ENCODE measurements at places on chromosomes 4 and X.

GRCh38 chr4:86367577-86367976, 7.7 kb upstream of the MAPK10 start:
- DNase-seq = no peak

DNA sequence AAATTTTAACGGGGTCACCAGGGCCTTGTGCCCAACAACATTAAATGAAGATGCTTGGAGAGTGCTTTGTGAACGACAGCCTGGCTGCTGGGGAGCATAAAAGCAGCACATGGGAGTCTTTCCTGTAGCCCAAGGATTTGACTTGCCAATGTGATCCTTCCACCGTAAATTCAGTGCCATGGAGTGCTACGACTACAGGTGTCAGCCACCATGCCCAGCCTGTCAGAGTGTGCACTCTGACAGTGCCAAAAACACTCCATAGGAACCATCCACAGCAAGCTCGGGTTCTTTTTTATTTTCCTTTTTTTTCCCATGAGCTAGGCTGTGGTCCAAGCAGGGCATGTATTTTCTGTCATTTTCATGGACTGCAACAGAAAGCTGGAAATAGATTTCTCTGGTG, 156.9 kb downstream of the NLGN4X start:
- DNase-seq = no peak

GRCh38 chr4:84973856-84974255, 7.4 kb upstream of the WDFY3 start:
- no peak for DNase-seq

GRCh38 chr4:69078852-69079251, 17.4 kb upstream of the UGT2B7 start:
- DNase-seq = no peak

- no peak for DNase-seq
Measured at GRCh38 chr4:48813964-48814363, 16.9 kb upstream of the OCIAD1 start.

DNA sequence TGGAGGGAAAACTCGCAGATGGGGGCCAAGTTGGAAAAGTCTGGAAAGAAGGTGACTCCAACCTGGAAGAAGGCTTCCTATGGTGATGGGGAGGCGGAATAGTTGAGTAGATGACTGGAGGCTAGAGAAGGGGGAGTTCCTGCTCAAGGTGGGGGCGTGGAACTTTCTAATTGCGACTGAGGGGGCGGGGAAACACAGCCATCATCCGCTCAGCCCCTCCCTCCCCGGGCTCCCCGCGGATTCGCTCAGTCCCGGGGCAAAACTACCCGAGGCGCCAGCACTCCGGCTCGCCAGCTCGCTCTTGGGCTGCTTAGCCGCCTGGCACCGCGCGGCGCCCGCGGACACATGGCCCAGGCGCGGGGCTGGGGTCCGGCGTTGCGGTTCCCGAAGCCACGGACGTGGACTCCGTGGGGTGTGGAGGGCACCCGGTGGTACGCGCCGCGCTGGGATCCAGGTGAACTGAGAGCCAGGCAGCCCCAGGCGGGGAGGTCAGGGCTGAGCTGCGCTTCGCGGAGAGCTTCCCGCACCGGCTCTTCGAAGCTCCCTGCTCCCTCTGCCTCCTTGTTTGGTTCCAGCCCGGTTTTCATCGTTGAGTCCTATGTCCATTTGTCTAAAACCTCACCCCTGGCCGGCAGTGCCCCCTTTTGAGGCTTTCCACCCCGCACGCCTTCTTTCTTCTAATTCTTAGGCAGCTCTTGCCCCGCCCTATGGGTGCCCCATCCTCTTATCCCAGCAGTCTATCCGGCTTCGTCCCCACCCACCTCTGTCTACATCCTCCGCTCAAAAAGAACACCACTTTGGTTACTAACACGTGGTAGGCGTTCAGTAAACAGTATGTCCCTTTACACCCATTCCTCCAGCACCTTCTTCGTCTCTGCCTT, 38.9 kb downstream of the STARD8 start:
- no peak for DNase-seq

DNA sequence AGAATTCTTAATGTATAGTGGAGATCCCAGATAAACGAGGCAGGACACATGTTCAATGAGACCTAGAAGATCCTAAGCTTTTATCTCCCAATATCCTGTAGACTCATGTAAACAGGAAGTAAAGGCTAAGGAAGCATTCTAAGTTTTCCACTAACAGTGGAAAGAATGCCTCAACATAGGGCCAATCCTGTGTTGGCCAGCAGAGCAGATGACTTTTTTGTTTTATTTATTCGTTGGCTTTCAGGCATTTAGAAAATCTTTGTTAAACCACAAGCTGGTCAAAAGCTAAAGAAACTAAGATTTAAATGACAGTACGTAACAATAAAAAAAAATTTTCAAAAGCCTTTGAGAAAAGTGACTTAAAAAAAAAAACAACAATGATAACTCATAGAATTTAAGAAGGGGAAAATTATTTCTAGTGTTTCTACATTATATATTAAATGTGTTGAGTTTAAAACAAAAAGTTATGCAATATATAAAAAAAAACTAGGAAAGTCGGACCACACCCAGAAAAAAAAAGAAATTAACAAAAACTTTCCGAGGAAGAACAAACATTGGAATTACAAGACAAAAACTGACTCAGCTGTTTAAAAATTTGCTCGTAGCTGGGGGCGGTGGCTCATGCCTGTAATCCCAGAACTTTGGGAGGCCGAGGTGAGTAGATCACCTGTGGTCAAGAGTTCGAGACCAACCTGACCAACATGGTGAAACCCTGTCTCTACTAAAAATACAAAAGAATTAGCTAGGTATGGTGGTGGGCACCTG, 759.3 kb downstream of the FSTL5 start:
- DNase-seq = no peak

All from activated CD8-positive, alpha-beta memory T cell treated with anti-CD3 and anti-CD28 coated beads for 1 hour (primary cell).